Effector CD4-positive, alpha-beta T cell (primary cell): ENCODE measurements at places on chromosomes 13 and 19.

DNA sequence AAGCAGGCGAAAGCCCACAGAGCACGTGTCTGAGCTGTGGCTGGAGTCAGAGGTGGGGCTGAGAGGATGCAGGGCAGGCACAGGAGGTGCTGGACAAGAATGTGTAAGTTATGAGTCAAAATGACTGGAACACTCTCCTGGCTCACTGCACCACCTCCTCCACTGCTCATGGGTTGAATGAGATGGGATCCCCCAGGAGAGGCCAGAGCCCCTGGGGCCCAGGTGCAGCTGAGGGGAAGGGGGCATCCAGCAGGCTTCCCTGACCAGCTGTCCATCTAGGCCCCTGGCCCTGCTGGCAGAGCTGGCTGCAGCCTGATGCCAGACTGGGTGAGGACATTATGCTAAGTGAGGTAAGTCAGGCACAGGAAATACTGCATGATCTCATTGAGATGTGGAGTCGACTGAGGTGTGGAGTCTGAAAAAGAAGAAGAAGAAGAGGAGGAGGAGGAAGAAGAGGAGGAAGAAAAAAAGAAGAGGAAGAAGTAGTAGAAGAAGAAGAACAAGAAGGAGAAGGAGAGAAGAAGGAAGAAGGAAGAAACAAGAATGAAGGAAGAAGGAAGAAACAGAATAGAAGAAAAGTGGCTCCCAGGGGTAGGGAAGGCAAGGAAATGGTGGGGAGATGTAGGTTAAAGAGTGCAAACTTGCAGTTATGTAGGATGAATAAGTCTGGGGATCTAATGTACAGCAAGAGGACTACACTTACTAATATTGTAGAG, 747.4 kb downstream of the UQCRFS1 start:
- DNase-seq = no peak

DNA sequence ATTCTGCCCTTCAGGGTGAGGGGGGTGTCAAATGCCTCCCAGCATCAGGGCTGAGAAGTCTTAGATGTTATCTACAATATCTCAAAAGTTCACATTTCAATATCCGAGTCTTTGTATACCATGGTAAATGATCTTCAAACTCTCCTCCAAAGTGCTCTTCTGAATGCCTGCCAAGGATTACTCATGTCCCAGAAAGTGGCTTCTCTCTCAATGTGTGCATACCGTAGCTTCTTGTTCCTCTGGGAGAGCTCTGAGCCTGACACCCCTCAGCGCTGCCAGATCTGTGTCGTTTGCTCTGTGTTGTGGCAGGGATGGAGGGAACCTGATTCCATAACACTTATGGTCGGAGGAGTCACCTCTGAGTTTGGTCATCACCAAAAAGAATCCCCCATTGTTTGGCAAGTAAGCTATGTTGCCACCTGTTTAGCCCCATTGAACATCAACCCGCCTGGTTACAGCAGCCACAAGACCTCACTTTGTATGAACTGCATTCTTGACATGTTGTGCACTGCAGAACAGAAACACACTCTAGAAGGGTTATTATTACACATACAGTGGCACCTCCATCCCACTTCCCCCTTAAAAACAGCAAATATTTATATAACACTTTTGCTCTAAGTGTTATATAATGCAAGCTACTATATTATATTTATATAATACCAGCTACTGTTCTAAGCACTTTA, 163.1 kb upstream of the MIR17HG start:
- no peak for DNase-seq

- no peak for DNase-seq
Observed at GRCh38 chr13:21606796-21607195, 2.8 kb upstream of the MICU2 start.

GRCh38 chr13:42981317-42981716, 10.7 kb downstream of the EPSTI1 start:
- no peak for DNase-seq

DNA sequence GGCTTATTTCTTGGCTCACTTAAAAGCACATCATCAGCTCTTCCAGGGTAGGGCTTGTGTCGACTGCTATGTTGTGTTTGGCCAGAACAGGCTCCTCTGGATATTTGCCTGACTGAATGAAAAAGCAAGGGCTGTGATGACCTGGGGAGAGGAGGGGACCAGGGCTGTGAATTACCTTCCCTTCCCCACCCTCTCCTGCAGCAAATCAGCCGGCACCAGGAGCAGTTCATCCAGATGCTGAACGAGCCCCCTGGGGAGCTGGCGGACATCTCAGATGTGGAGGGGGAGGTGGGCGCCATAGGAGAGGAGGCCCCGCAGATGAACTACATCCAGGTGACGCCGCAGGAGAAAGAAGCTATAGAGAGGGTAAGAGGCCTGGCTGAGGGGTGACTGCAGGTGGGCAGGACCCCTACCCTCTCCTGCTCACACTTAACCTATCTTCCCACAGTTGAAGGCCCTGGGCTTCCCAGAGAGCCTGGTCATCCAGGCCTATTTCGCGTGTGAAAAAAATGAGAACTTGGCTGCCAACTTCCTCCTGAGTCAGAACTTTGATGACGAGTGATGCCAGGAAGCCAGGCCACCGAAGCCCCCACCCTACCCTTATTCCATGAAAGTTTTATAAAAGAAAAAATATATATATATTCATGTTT, 4.4 kb downstream of the GADD45GIP1 start:
- DNase-seq = no peak

- no peak for DNase-seq
Observed at GRCh38 chr13:23020246-23020843, 160.4 kb upstream of the SGCG start.

DNA sequence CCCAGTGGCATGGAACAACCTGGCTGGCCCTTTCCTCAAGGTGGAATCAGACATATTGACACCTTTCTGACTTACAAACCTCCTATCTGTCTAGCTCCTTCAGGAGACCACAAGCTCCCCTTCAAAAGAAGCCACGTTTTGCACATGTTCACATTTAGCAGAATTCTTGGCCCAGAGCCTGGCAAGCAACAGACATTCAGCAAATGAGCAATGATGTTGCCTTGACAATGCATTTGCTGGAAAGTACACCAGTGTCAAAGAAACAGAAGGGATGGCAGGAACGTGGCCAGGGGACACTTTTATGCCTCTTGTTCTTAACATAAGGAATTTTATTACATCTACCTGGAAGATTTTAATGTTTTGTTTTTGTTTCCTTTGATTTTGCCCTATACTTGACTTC, 85.5 kb upstream of the FGF14 start:
- no peak for DNase-seq

DNA sequence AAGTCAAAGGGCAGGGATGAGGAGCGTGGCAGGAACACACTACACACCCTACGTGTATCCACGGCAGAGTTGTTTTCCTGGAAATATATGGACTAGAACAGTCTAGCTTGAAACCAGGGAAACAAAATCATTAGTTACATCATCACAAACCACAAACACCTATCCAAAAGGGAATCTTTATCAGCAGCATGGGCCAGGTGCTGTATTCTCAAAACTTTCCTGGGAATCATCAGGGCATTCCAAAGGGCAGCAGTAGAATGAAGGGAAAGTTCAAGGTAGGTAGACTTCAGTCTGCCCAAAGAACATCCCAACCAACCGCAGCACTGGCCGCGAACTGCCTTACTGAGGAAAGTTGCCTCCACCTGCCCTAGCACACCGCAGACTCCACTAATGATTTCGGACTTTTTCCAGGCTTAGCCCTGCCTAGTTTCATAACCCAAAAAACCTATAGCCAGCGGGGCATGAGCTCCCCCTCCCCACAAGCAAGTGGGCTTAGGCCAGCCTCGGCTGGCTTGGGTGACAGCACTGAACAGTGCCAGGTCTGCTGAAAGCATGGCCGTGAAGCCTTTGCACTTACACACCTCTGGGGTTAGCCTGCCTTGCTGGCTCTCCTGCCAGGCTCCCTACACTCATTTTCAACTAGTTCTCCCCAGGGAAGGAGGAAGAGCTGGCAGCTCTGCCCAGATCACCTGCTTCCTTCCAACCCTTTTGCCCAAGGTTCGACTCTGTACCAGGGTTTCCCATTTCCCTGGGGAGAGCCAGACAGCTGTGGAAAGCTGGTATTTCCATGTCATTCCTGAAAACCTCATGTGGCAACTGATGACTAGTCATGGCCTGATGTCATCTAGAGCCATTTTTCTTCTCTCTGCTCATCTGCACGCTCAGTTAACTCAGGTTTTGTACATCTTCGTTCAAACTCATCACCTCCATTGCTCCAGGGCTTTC, 77.3 kb upstream of the UBAC2 start:
- DNase-seq = no peak

DNA sequence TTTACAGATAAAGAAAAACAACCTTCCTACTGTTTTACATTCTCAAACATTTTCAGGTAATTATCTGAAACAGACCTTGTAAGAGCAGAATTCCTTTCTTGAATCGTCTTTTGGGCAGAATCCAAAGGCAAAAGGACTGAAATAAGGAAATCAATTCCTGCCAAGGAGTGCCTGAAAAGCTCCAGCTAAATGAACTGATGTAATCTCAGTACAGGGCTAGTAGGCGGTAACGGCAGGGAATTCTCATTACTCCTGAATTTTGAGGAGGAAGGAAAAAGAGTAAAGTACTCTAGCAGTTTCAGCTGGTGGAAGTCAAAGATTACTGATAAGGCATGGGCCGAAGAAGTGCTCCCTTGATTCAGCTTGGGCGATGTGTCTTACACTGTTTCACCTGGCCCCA, 168.4 kb downstream of the PCDH9 start:
- DNase-seq = no peak

- no peak for DNase-seq
Observed at GRCh38 chr13:33953203-33953602, 135.3 kb downstream of the RFC3 start.

- DNase-seq = no peak
Observed at GRCh38 chr19:19505669-19506326, 9.6 kb downstream of the TSSK6 start.

DNA sequence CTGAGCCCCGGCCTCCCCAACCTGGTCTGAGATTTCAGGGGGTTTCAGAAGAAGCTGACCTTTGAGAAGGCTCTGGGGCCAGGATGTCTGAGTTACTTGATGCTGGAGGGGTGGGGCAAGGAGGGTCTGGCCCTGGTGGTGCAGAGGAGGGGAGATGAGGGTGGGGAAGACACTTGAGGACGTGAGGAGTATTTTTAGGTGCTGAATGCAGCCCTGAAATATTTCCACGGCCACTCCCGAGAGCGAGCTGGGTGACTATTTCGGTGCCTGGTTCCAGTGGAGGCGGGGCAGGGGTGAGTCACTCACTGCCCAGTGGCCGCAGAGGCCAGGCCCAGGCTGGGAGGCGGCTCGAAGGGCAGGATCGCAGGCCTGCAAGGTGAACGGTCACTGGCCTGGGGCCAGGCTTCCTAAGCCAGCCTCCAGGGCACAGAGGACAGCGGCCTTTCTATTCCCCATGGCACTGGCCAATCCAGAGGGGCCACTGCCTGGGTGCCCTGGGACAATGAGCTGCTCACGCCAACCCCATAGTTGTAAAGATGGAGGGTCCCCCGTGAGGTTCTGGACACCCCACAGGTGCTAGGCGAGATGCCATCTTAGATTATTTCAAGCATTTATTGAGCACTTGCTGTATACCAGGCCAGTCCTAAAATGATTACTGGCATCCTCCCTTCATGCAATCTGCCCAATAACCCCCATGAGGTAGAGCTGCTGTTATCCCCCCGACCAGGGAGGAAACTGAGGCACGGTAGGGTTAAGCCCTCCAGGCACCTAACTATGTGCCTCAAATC, 19.7 kb upstream of the JUND start:
- DNase-seq = no peak

- no peak for DNase-seq
Observed at GRCh38 chr19:45168767-45169351, 8.1 kb upstream of the NKPD1 start.

DNA sequence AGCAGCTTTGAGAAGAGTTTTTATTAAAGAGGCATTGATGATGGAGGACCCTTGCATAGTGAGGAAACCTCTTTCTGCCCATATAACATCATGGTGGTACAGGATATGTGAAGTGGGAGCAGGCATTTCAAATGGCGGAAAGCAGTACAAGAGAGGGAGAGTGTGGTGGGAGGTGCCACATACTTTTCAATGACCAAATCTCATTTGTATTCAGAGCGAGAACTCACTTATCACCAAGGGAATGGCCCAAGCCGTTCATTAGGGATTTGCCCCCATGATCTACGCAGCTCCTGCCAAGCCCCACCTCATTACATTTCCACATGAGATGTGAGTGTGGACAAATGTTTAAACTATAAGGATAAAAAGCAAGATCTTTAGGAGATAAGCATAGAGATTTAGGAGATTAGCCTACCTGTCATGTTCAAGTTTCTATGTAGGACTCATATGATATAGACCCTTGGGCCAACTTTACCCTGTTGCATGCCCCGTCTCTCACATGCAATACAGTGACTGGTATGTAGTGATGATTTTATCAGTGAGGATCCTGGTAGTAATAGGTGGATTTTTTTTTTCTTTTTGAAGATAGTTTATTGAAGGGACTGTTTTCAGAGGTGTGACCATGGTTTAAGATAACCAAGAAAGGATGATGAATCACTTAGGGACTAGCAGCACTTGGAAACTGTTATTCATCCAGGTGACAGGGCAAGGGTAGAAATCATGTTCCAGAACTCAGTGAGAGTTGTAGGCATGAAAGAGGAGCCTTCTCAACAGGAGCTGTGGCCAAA, 38.3 kb downstream of the DNAJC15 start:
- no peak for DNase-seq

DNA sequence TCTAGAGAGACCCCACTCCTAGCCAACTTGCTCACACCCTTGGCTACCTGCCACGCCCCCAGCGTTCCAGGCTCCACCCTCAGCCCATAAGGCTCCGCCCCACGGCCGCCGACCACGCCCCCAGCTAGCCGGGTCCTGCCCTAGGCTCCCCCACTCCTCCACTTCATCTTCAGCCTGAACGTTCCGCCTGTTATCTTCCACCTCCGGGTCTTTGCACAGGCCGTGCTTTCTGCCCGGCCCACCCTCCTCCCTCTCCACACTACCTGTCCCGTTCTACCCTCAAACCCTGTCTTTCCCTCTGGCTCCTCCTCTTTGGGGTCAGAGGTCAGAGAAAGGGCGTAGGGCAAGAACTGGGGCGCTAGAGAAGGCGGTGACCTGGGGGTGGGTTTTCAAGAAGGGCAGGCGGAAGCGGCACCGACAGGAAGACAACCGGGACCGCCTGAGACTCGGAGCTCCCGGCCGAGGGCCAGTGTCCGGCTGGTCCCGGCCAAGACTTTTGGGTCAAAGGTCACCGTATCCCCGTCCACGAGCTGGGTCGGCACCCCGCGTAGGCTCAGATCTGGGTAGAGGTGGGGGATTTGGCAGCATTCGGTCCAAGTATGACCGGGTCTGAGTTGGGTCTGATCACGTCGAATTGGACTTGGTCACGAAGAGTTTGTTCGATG, 2.2 kb downstream of the PDE4C start:
- no peak for DNase-seq

DNA sequence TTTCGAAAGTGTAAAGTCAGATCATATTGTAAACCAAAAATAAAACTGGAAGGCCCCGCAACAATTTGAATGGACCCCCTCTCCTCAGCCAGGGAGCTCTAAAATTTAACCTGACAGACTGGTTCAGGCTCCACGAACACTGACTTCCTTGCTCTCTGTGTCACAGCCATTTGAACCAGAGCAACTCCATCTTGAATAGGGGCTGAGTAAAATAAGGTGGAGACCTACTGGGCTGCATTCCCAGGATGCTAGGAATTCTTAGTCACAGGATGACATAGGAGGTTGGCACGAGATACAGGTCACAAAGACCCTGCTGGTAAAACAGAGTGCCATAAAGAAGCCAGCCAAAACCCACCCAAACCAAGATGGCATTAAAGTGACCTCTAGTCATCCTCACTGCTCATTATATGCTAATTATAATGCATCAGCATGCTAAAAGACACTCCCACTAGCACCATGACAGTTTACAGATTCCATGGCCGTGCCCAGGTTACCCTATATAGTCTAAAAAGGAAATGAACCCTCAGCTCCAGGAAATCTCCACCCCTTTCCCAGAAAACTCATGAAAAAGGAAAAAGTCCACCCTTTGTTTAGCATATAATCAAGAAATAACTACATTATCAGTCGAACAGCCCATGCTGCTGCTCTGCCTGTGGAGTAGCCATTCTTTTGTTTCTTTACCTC, 43.1 kb downstream of the RFXAP start:
- DNase-seq = no peak
